AG04449 (cell line): ENCODE measurements at places on chromosomes 6 and 20.

DNA sequence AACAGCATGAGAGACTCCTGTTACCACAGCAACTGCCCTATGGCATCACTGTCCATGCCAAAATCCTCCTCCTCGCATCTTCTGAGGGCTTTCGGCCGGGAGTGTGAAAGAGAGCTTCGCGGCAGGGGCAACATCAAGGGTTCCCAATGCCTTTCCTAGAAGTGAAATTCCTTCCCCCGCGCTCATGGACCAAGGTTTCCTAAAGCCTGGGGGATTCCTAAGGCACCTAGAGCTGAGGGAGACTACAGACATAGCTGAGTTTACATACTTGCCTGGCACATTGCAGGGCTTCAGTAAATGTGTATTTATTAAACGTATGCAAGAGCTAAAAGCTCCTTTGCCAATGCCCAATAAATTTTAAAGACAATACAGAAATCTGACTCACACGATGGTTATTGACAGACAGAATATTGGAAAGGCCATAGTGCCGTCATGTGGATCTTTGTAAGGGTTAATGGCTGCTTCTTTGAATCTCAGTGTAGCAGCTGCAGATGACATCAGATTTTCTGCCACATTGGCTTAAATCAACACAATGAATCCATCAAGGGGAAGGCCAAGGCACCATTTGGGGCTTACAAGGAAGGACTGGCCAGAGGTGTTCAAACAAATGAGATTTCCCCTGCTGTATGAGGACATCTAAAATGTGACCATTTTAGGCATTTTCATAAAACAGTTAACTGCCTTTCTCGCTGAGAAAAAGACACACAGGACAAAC is 281.2 kb upstream of the JARID2 start:
- DNase-seq = no peak

DNA sequence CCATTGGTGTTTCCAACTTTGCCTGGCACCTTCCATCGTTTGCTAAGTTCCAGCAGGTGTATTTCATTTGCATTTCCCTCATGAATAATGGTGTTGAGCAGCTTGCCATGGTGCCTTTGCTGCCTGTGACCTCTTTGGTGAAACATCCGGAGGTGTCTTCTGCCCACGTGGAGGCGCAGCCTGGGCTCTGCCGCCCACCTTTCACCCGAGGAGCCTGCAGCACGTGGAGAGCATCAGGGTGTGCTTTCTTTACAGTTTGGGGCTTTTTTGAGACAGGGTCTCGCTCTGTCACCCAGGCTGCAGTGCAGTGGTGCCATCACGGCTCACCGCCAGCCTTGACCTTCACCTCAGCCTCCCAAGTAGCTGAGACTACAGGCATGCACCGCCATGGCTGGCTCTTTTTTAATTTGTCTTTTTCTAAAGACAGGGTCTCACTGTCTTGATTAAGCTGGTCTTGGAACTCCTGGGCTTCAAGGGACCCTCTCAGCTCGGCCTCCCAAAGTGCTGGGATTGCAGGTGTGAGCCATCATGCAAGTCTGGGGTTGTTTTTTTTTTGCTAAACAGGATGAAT is 3.0 kb upstream of the ADRM1 start:
- no peak for DNase-seq

DNA sequence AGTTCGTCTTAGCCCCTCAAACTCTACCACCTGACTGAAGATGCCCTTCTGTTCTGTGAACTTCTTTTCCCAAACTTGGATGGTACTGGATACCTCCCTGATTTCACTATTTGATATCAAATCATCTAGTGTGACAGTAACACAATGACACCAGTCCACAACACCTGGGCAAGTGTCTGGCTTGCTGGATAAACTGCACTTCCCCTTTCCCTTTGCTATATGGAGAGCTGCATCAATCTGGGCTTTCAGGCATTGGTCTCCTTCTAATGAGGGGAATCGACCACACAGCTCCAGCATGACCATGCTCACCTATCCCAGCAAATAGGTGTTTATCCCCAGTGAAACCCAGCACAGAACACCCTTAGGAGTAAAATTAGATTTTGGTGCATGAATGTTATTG is 3.1 kb downstream of the F13A1 start:
- DNase-seq = no peak

- no peak for DNase-seq
Observed at GRCh38 chr20:1083431-1084080, 34.8 kb upstream of the PSMF1 start.
